Prostate gland (tissue), 2 donors: ENCODE measurements at places on chromosomes 1 and 21. TPM values are rescaled to one million over a fixed set of nuclear protein-coding genes. Genes with fewer than 3 reads are reported as not detected.

GRCh38 chr21:46472246-46472645 is 13.6 kb downstream of the DIP2A start:
- no peaks in the 10 kb centered on the region for H3K4me1 ChIP-seq
- H3K27ac ChIP-seq: no peak overlapping the region
- H3K27me3 ChIP-seq: no peaks in the 10 kb centered on the region
- no peak for DNase-seq
- H3K36me3 ChIP-seq: no peaks in the 10 kb centered on the region

DNA sequence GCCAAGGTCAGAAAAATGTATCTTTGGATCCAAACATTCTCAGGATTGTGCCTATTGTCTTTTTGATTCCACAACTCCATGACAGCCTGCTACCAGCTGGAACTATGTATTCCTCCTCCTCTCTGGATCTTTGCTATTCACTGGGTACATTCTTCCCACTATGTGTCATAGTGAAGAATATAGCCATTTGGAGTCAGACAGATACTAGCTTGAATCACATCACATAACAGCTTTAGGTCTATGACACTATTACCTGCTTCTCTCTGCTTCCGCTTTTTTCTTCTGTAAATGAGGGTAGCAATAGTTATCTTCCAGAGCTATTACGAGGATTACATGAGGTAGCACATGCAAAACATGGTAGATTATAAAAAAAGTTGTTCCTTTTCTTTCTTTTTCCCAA is 5.4 kb upstream of the EXO1 start:
- H3K27me3 ChIP-seq: no peaks in the 10 kb centered on the region
- no peak overlapping the region for H3K4me3 ChIP-seq
- no peaks in the 10 kb centered on the region for H3K36me3 ChIP-seq
- no peaks in the 10 kb centered on the region for H3K4me1 ChIP-seq
- no peak for DNase-seq
- no peak overlapping the region for H3K27ac ChIP-seq

- DNase-seq: peak; percentile 91
- peak within 1 kb of the TSS; percentile 68 for H3K4me3 ChIP-seq
- H3K27ac ChIP-seq: peak within 1 kb of the TSS; percentile 98
- H3K4me1 ChIP-seq: no peaks in the 10 kb centered on the region
These were observed at the start of gene ASH1L for GRCh38 chr1:155562581-155563376. TSS of gene ASH1L (minus strand) at chr1:155562803. CDS start at chr1:155521519, 41,284 bp downstream.

DNA sequence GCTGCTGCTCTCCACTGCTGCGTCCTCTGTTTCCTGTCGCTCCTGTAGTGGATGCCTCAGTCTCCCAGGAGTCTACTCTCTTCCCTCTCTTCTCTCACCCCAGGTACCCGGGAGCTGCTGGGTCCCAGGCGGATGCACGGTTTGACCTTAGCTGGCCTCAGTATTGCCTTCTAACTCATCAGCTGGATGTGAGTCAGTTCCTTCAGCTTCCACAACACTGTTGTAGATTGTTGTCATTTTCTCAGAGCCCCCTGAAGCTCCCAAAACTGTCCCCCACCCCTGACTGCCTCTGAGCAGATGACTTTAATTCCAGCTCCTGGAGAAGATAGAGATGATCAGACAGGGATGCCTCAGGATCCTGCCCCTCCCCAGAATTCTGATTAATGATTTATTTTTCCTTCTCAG is 7.2 kb downstream of the CNIH3 start:
- no peaks in the 10 kb centered on the region for H3K36me3 ChIP-seq
- DNase-seq: no peak
- H3K27me3 ChIP-seq: peaks cover 8% of the 10 kb centered on the region
- no peak overlapping the region for H3K4me3 ChIP-seq
- H3K4me1 ChIP-seq: no peaks in the 10 kb centered on the region

- no peak for DNase-seq
- peak overlapping the region; percentile 59 for H3K27ac ChIP-seq
- no peak overlapping the region for H3K4me3 ChIP-seq
These were observed 9.7 kb downstream of the MACF1 start for GRCh38 chr1:39214021-39214713.

DNA sequence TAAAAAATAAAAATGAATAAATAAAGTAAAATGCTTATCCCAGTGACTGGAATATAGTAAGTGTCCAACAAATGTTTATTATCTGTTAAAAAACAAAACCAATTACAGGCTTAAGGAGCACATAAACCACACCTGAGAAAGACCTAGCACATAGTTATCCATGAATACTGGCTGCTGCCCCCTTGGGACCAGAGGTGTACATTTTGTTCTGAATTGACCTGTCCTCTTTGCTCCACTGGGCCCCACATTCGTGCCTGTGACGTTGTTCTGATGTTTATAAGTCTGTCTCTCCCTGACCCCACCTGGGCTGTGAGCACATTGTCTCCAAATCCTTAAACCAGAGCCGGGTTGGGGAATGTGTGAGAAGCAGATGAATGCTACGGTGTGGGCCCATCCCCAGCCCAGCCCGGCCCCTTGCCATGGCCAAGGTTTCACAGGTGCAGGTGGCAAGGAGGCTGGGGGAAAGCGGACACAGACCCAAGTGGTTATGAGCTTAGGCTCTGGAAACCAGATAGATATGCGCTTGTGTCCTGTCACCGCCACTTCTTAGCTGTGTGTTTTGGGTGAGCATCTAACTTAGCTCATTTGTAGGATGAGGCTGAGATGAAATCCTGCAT is 29.1 kb downstream of the OPRD1 start:
- H3K36me3 ChIP-seq: no peaks in the 10 kb centered on the region
- no peaks in the 10 kb centered on the region for H3K4me1 ChIP-seq
- no peak overlapping the region for H3K4me3 ChIP-seq
- no peak overlapping the region for H3K27ac ChIP-seq
- no peak for DNase-seq

DNA sequence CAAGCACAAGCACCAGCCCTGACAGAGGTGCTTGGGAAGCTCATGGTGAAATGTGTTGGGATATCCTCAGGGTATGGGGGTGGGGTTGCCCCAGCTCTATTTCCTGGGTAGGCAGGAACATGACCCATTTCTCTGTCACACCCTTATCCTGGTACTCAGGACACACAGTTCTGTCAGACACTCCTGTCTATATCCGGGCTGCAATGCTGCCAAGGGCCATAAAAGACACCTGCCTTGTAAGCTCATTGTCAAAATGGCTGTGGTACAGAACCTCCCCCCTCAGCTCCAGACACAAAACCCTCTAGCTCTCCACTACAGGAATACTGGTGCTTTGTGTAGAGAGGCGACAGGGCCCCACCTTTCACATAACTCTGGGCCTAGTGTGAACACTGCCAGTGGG is 636.7 kb downstream of the PLA2G4A start:
- H3K4me3 ChIP-seq: no peak overlapping the region
- no peak overlapping the region for H3K27ac ChIP-seq
- DNase-seq: peak; percentile 6
- H3K4me1 ChIP-seq: no peaks in the 10 kb centered on the region

DNA sequence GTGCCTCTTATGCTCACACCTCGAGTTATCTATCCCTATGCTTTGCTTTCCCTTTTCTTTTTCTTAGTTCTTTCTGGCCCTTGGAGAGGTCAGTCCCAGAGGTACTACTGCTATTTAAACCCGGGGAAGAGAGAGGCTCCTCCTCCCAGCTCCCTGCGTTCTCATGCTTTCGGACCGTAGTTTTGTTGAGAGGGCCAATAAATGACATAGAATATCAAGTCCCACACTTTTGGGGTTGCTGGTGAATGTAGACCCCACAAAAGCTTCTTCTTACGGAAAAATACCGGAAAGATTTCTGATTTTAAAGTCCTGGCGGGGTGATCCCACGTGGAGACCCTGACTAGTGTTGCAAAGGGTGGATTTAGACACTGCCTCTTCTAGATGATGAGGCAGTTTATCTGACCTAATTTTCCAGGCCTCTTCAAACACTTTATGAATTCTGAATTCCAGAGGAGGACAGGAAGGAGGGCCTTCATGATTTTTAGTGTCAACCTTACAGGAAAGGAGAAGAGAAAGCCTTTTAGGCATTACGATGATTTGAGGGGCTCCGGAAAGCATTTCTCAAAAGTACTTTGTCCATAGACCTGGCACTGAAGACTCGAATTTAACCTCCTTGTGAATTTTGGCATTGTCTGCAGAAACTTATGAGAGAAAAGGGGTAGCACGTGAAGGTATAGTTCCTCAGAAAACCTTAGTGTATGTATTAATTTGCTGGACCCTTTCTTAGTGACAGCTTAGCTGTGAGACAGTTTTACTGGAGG is 694 bp downstream of the TMEM167B start:
- H3K4me1 ChIP-seq: peaks cover 3% of the 10 kb centered on the region
- peak; percentile 12 for DNase-seq
- no peaks in the 10 kb centered on the region for H3K27me3 ChIP-seq
- H3K27ac ChIP-seq: peak overlapping the region; percentile 96

- no peaks in the 10 kb centered on the region for H3K4me1 ChIP-seq
- H3K27ac ChIP-seq: no peak overlapping the region
- H3K27me3 ChIP-seq: no peaks in the 10 kb centered on the region
- no peak for DNase-seq
These were observed 860.8 kb upstream of the B3GALT2 start for GRCh38 chr1:194047206-194047605.

GRCh38 chr1:244200596-244200995 is 149.5 kb downstream of the ZBTB18 start:
- no peak overlapping the region for H3K27ac ChIP-seq
- no peak for DNase-seq
- no peaks in the 10 kb centered on the region for H3K4me1 ChIP-seq
- H3K36me3 ChIP-seq: no peaks in the 10 kb centered on the region

- H3K4me1 ChIP-seq: no peaks in the 10 kb centered on the region
- H3K27ac ChIP-seq: no peak overlapping the region
- H3K36me3 ChIP-seq: no peaks in the 10 kb centered on the region
- no peaks in the 10 kb centered on the region for H3K27me3 ChIP-seq
- DNase-seq: no peak
- H3K4me3 ChIP-seq: no peak overlapping the region
These were observed 81.4 kb downstream of the SMYD2 start for GRCh38 chr1:214362188-214362882.

Gene PTPN22
- 1.1 TPM for total RNA-seq

Gene GRIK3
- 5.9 TPM for total RNA-seq

Gene RCC1
- 18.1 TPM for total RNA-seq

Gene FOXO6
- total RNA-seq: 5.0 TPM

Gene RHCE
- total RNA-seq: 3.9 TPM

Gene ATP6V1G3
- not detected for total RNA-seq
